ENCODE measurements at places on chromosomes 1 and 21.

GRCh38 chr1:20164694-20165202, 21.1 kb upstream of the UBXN10 start:
- DNase-seq = no peak

- DNase-seq = no peak
Observed at GRCh38 chr1:56844545-56845136, 10.0 kb upstream of the C8A start.

GRCh38 chr1:99532276-99532580, 113.7 kb upstream of the PALMD start:
- no peak for DNase-seq

- DNase-seq = no peak
Observed at GRCh38 chr1:104648269-104648691, 898.6 kb downstream of the AMY1C start.

- DNase-seq = no peak
Observed at GRCh38 chr1:40820911-40821693, 37.5 kb downstream of the KCNQ4 start.

GRCh38 chr1:54559771-54560231, 11.8 kb downstream of the ACOT11 start:
- no peak for DNase-seq

- DNase-seq = no peak
Observed at GRCh38 chr1:119737040-119737682, 25.4 kb downstream of the PHGDH start.

DNA sequence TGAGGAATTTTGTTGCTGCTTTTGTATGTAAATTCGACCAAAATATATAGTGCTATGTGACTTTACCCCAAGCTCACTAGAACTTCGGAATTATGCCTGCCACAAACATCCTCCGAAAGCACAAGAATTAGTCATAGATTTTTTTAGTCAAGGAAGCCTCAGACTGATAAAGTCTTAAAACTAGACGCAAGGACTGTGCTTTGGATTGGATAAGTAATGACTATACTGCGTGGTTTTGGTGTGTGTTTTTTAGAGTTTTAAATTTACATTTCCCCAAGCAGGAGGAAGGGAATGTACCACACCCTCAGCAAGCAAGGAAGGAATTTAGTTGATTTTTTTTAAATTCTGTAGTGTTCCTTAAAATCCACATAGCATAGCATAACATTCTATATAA, 10.3 kb downstream of the WLS start:
- no peak for DNase-seq

- DNase-seq = no peak
Observed at GRCh38 chr1:77825131-77825709, 45.8 kb downstream of the MIGA1 start.

GRCh38 chr1:205012391-205013140, 30.4 kb upstream of the CNTN2 start:
- no peak for DNase-seq

DNA sequence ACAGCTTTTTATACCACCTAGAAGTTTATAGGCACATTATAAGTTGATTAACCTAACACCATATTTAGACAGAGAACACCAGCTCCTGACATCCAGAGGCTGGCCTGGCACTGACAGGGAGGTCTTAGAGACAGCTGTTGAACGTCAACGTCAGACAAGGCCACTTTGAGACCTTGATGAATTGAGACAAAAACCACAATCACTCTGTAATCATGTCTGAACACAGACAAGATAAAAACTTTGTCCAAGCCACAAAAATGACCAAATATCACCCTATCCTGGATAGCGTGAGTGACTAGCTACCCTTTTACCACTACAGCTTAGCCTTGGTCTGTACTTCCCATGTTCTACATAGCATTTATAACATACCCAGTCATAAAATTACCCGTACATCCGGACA, 403.6 kb upstream of the CHRM3 start:
- DNase-seq = no peak

- no peak for DNase-seq
Observed at GRCh38 chr1:183431840-183432547, 13.8 kb upstream of the NMNAT2 start.

- DNase-seq = no peak
Observed at GRCh38 chr1:162218975-162219374, 149.5 kb downstream of the NOS1AP start.

DNA sequence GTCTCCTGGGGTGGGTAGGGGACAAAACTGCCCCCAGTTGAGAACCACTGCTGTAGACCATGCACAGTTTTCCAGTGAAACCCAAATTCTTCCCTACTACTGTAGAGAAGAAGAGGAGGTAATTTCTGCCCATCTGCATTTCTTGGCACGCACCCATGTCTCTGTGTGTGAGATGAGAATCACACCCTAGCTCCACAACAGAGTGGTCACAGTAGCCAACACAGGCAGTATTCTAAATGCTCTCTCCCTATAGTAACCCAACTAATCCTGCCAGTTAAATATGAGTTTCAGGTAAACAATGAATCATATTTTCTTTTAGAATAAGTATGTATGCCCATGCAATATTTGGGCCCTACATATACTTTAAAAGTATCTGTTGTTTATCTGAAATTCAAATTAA, 1.2 kb upstream of the CAPN2 start:
- DNase-seq = no peak

- DNase-seq = no peak
Observed at GRCh38 chr1:69700770-69701169, 133.0 kb downstream of the LRRC7 start.

DNA sequence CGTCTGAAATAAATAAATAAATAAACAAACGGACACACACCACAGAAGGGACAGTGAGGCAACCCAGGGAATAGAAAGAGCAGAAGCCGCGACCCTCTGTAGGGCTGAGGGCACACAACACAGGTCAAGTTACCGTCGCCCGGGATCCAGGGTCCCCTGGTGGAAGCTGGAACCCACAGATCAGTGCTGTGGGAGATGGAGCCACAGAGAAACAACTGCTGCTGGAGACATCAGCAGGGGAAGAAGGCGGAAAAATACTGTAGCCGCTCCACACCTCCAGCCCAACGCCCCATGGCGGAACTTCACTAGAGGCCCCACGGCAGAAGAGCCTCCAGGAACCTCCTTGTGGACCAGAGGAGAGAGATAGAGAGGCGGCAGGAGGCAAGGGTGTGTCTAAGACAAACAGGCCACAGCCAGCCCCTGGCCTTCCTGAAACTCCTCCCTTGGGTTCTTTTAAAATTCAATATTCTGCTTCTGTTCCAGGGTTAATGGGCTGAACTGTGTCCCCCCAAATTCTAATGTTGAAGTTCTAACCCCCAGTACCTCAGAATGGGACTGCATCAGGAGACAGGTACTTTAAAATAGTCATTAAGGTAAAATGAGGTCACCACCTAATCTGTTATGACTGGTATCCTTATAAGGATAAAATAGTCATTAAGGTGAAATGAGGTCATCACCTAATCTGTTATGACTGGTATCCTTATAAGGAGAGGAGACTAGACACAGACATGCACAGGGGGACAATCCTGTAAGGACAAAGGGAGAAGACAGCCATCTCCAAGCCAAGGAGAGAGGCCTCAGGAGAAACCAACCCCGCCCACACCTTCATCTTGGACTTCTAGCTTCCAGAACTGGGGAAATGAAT, 7.7 kb upstream of the HLCS start:
- DNase-seq = no peak

GRCh38 chr21:33256019-33256418, 10.1 kb upstream of the IL10RB start:
- DNase-seq = no peak

GRCh38 chr1:94852788-94853187, 32.6 kb downstream of the SLC44A3 start:
- DNase-seq = no peak

DNA sequence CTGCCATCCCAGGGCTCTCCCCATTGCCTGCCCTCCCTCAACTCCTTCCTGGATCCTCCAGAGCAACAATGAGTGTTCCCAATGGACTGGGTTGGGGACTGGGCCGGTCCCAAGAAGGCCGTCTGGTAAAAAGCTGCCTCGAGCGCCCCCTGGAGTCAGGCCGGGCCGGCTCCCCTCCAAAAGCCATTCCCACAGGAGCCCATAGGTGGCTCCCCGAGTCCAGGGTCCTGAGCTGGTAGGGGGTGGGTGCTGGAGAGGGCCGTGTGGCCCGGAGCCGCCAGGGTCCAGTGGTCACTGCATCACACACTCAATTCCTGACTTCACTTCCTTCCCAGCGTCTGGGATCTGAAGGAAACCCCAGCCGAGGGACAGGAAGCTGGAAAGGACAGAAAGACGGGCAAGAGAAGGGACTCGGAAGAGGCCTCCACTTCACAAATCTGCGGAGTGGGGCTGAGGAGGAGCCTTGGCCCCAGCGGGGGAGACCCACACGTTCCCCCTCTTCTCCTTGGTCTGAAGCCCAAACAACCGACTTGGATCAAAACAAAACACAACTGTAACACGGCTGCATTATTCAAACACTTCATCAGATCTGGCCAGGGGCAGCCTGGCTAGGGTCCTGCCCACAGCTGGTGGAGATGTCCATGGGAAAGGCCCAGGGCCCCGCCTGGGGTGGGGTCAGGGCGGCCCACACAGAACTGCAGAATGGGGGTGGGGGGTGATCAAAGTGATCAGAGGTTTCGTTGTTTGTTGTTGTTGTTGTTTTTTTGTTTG, 10.9 kb upstream of the ALDH4A1 start:
- peak; percentile 53 for DNase-seq

DNA sequence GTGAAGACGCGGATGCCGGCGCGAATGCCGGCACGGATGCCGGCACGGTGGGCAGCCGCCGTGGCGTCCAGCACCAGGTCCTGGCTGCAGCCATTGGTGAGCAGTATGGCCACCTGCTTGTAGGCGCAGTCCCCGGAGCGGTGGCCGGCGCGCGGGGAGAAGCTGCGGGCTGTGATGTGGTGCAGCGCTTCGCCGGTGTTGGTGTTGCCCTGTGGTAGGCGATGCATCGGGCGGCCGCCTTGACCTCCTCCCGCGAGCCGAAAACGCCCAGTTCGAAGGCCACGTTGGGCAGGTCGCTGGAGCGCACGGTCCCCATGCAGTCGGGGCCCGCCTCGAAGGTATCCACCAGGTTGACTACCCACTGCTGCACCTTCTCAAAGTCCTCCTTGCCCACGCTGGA, 120.2 kb downstream of the NR5A2 start:
- no peak for DNase-seq

- DNase-seq = no peak
Observed at GRCh38 chr1:115314092-115314491, 24.0 kb downstream of the NGF start.

DNA sequence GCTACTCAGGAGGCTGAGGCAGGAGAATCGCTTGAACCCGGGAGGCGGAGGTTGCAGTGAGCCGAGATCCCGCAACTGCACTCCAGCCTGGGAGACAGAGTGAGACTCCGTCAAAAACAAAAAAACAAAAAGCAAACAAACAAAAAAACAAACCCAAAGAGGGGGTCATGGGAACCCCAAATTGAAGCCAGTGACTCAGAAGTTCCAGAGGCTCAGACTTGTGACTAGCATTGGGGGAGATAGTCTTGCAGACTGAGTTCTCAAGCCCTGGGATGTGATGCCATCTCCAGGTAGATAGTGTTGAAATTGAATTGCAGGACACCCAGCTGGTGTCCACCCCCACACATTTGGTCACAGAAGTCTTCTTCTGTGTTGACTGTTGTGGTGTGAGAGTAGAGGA, 24.9 kb upstream of the ENO1 start:
- DNase-seq = peak; percentile 32

DNA sequence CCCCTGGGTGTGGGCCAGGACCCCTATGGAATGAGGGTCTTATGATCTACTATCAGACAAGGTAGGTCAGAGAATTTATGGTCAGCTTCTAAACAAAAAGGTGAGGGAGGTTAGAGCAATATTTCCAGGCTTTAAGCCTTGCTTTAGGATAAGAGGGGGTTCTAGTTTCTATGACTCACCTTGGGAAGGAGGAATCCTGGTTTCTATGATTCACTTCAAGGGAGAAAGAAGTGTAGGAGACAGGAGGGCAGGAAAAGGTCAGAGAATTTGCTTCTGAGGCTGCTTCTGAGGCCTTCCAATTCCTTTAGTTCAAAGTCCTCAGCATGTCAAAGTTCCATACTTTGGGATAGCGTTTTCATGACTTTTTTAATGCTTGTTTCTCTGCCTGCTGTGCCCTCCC, 35.2 kb downstream of the RGL1 start:
- DNase-seq = no peak

- DNase-seq = peak; percentile 70
Observed at GRCh38 chr1:153510984-153511410, 24.8 kb downstream of the S100A6 start.

DNA sequence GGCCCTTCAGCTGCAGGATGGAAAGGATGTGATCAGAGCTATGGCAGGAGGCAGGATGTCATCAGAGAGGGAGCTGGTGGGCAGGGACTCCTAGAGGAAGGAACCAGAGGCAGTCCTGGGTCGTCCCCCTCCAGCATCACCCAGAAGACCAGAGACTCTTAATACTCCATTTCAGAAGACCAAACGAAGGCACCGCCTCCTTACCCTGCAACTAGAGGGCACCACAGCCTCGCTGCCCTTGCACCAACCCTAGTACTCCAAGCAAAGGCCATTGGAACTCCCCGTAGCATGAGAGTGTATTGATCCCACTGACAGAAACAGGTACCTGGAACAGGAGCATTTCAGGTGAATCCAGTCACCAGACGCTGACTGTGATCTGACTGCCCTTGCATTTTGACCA, 598.1 kb downstream of the NPHP4 start:
- DNase-seq = no peak

- peak; percentile 28 for DNase-seq
Observed at GRCh38 chr1:34597877-34598514, 156.9 kb upstream of the GJB5 start.

DNA sequence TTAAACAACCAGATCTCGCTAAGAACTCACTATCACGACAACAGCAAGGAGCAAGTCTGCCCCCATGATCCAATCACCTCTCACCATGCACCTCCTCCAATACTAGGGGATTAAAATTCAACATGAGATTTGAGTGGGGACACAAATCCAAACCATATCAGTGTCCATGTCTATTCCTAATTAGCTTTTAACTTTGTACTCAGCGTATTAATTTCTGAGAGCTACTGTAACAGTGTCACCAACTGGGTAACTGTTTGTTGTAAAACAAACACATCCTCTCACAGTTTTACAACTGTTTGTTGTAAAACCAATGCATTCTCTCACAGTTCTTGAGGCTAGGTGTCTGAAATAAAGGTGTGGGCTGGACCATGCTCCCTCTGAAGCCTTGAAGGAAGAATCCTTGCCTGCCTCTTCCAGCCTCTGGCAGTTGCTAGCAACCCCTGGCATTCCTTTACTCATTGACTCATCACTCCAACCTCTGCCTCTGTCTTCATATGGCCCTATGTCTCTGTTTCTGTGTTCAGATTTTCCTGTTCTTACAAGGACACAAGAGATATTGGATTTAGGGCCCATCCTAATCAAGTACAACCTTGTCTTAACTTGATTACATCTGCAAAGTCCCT, 121.2 kb downstream of the LTN1 start:
- no peak for DNase-seq

- peak; percentile 91 for DNase-seq
Observed at GRCh38 chr1:62783736-62784508, at the start of gene ATG4C. Gene ATG4C, plus strand, starts transcription at chr1:62784132. Its CDS starts 19,655 bp downstream, at chr1:62803787.

DNA sequence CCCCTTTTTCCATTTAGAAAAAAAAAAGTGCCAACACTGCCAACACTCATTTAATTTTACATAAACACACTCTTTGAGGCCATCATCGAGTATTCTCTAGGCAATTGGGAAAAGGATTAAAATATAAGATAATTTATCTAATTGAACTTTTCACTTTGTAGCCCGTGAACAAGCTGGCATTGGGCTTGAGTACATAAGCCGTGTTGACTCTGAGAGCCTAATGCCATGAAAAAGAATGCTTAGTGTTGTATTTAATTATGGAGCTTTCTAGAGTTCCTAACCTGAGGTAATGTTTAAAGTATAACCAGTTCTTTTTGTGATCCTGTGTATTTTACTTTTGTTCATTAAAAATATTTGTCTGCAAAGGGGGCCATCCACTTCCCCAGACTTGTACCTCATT, 193.8 kb downstream of the LYPLAL1 start:
- no peak for DNase-seq

All from NK-92 treated with Interleukin-12 subunit alpha and Interleukin-12 subunit beta, amount 100 ng/mL, for 24 hours (cell line).